Subcutaneous preadipocyte (primary cell): ENCODE measurements at places on chromosomes 2 and 18. TPM values are rescaled to one million over a fixed set of nuclear protein-coding genes. Genes with fewer than 3 reads are reported as not detected.

Gene MEX3C
- 31.2 and 37.5 TPM in 2 replicates for total RNA-seq

Gene ACAA2
- 42.4 and 55.1 TPM in 2 replicates for total RNA-seq

Gene ZNF892
- 4.4 and 5.3 TPM in 2 replicates for total RNA-seq

Gene ZNF521
- total RNA-seq, result 38.6 and 41.1 TPM in 2 replicates

Gene RUFY4
- not detected in 2 replicates for total RNA-seq

Gene LYG1
- under 0.01 and 0.20 TPM in 2 replicates for total RNA-seq

Gene PIEZO2
- under 0.01 TPM in 1 of 2 replicates, not detected in the other for total RNA-seq

Gene MPP4
- 2.6 and 5.3 TPM in 2 replicates for total RNA-seq

Gene LYG2
- not detected in 2 replicates for total RNA-seq

Gene GNLY
- total RNA-seq, result not detected in 2 replicates

Gene EIPR1
- 34.2 and 34.5 TPM in 2 replicates for total RNA-seq

Gene PPP1R1C
- total RNA-seq, result not detected in 2 replicates

Gene MYO5B
- total RNA-seq, result under 0.01 TPM in 1 of 2 replicates, not detected in the other

Gene C2orf72
- 0.20 and 0.37 TPM in 2 replicates for total RNA-seq
